ENCODE measurements at places on chromosomes 2 and 18.

DNA sequence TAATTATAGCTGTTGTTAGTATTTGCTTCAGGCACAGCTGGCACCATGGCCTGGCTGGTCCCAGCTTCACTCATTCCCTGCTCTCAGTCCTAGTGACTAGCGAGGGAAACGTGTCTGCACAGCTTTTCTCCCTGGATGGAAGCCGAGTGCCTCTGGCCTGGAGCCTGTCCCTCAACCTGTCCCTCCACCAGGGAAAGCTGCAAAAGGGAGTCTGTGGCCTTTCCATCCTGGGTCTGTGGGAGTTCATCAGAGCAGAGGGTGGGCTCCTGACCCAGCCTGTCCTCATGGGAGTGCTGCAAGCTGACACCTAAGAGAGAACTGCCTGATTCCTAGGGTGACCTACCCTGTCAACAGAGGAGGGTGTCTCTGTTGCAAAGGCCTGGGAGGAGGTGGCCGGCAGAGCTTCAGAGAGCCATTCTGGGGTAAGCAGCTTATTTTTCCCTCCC, 118.3 kb downstream of the CAPN13 start:
- no peak for DNase-seq

- DNase-seq: no peak
Measured at GRCh38 chr2:42492691-42493467, 903 bp downstream of the KCNG3 start.

DNA sequence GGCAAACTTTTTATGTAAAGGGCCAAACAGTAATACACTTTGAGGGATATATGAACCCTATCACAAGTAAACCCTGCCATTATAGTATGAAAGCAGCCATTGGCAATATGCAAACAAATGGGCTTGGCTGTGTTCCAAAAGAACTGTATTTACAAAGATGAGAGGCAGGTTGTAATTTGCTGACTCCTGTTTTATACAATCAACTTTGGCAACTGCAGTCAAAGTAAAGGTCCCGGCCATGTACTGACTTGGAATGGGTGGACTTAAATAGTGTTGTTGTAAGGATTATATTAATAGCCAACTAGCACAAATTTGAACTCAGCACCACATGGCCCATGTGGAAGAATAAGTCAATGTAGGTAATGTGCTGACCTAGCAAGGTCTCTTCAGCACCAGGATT, 223.4 kb downstream of the WDPCP start:
- no peak for DNase-seq

DNA sequence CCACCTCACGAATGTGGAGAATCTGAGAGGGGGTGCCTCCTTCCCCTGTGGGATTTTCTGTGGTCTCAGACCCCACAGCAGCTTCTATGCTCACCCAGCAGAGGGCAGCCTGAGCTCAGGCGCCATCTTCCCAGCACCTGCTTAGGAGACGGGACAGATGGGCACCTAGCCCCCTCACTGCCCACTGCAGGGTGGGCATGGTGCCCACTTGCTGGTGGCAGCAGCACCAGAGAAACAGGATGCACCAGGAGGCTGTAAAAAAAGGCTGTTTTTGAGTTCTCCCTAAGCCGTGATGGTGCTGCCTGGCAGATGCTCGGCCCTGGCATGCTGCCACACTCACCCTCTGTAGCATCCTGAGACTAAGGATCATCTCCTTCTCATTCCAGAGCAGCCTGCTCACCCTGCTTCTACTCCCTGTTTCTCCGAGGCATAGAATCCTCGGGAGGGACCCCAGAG, 19.1 kb upstream of the SLC20A1 start:
- DNase-seq: peak; percentile 41

GRCh38 chr2:168948621-168949212, 47.6 kb downstream of the G6PC2 start:
- DNase-seq: no peak

- DNase-seq: no peak
Measured at GRCh38 chr18:24514439-24514838, 54.0 kb downstream of the HRH4 start.
